Endodermal cell (in vitro differentiated cells): ENCODE measurements at places on chromosomes 1 and 21.

DNA sequence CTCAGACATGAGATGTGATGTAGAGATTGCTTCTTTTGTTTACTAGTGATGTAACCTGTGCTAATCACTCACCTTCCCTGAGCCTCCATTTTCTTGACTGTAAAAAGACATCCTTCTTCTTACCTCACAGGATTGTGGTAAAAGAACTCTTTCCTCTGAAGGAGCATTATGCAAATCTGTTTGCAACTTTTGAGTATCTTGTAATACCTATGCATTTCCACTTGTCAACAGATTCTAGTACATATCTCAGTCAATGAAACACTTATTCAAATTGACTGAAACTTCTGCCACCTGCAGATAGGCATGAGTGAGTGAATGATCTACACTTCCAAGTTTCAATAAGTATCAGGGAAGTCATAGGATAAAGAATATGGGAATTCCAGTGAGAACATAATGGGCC lies 174.7 kb downstream of the HHIPL2 start:
- DNase-seq: no peak

DNA sequence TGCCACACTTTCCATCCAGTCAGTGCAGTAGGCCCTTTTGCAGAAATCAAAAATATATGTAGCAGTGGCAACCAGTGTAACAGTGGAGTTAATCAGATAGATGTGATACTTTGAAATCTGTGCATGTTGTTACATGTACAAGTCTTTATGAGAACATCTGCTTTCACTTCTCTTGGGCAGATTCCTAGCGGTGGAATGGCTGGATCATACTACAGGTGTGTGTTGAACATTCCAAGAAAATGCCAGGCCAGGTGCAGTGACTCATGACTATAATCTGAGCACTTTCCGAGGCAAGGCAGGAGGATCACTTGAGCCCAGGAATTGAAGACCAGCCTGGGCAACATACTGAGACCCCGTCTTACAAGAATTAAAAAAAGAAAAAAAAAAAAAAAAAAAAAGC lies 55.3 kb downstream of the GNB1 start:
- no peak for DNase-seq

- DNase-seq: peak; percentile 68
Measured at GRCh38 chr1:117607471-117607870, 1.6 kb downstream of the TENT5C start.

DNA sequence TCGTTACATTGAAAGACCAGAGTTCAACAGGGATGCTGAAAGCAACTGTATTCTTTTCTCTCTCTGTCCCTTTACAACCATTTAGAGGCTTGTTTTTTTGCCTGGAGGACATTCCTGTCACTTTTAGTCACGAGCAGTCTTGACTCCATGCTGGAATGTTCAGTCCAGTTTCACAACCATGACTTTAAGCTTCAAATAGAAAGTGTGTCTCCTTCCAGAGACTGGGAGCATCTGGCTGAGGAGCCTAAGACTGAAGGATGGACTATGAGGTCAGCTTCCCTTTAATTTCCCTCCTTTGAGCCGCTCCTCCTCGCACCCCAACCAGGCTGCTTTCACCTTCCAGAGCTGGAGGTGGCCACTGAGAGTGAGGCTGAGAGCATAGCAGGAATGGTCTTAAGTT lies 10.5 kb upstream of the RYR2 start:
- DNase-seq: no peak

- no peak for DNase-seq
Measured at GRCh38 chr1:78334952-78335351, 155.8 kb upstream of the PTGFR start.

- no peak for DNase-seq
Measured at GRCh38 chr21:15774590-15774989, 44.8 kb downstream of the USP25 start.

DNA sequence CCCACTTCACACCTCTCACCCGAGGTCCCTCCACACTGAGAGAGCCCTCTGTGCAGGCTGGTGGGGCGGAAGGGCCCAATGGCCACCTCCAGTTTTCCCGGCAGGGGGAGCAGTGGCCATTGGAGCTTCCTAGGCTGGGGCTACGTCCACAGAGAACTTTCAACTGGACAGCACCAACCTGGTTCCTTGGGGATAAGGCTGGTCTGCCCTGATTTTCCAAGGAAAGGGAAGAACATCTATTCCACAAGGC lies 20.3 kb upstream of the LAPTM5 start:
- DNase-seq: no peak

DNA sequence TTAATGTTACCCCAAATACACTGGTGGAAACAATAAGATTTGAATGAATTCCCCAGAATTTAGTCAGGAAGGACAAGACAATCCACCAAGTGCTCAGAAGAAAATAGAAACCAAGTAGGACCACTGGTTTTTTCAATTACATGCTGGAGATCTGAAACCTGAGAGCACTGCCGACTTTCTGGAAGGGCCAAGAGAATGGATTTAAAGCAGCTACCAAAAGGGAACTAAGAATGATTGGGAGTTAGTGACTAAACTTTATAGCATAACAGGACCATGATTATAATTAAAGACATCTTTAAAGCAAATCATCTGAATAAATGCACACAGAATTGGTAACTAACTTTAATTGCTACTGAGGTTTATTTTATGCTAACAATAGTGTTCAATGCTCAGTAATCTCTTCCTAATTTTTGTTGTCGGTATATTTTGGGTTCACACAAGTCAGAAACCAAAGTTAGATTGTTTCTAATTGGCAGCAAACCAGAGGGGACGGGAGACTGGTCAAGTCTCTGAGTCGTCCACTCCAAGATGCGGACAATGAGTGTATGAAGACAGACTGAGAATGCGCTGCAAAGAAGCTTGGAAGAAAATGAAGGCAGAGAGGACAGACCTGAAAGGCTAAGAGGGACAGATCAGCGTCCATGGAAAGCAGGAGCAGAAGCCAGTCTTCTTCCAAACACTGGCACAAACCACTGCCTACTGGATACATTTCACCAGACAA lies 2.3 kb upstream of the RGS13 start:
- DNase-seq: no peak

DNA sequence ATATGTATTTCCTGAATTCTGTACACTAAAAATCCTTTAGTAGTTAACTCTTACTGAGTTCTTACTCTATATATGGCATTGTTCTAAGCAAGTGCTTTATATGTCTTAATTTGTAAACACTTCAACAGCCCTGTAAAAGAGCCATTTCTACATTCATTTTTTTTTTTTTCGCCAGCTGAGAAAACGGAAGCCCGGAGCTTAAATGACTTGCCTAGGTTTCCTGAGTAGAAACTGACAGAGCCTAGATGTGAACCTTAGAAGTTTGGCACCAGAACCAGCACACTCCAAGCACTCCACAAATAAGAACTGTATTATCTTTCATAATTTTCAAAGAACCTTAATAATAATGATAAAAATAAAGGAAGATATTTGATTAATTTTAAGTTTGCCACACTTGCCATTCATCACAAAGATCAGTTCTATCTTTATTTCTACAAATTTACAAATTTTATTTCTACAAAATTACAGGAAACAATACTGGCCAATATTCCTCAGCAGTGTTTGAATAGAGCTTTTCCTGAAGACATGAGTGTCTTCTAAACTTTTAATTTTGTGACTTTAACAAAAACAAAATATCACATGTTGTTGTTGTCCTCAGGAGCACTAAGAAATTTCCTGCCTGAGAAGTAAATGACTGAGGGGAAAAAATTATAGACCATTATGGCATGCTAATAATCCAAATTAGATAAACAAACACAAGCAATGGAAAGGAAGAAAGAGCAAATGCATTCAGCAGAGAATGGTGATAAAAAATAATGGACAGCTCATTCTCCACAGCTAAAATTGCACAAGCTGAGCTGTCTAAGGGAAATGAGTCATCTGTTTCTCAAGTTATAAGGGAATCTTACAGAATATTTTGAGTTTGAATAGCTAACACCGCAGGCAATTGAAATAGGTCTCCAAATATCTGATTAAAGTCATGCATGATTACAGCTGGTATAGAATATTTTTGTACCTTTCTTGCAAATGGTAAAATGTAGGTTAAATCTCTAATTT lies 71.2 kb downstream of the DPYD start:
- no peak for DNase-seq

- no peak for DNase-seq
Measured at GRCh38 chr1:112529301-112529700, 20.5 kb downstream of the WNT2B start.

- no peak for DNase-seq
Measured at GRCh38 chr1:57752843-57753242, 329.0 kb upstream of the DAB1 start.
